ENCODE measurements at places on chromosomes 3 and 15.
A peak's percentile ranks its signal among the peaks of the same experiment; 100 is the strongest.

DNA sequence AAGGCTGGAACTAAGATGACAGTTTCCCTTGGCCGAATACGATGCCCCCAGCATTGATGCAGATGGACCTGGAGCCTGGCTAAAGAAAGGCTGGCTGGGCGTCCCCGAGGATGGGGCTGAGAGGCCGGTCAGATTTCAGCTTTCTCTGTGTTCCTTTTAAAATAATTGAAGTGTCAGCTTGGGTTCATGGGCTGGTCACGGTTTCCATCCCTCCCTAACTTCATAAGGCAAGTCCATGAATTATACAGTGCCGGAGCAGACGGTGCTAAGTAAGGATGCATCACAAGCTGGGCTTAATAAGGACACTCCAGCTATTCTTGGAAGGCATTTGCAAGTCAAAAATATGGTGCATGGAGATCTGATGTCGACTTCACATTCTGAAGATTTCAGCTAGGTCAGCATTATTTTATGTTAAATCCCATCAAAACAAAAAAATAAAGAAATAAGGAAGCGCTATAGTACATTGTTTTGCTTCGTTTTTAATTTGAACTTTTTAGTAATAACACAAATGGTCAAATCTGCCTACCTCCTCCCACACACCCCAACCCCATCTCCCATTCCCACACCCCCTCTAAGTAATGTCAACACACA, 220.8 kb downstream of the RPLP1 start:
- no peak for DNase-seq

GRCh38 chr15:23869396-23869795, 182.3 kb upstream of the NDN start:
- DNase-seq, result no peak

DNA sequence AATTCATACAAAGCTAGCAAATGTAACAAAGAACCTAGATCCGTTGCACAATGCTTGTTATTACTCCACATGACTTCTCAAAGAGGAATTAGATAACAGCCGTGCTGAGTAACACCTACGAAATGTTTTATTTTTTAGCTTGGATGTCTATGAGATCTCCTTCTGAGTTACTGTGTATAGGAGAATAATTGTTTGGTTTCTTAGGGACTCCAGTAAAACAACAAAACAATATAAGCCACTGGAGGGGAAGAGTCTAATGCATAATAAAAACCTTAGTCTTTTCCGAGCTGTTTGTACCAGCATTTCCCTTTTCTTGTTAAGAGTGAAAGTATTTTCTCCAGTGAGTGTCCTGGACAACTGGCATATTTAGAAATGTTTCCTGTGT, 15.6 kb downstream of the SNAP23 start:
- no peak for DNase-seq

GRCh38 chr3:124243177-124243859, 251.4 kb upstream of the ROPN1 start:
- peak; percentile 43 for DNase-seq

- no peak for DNase-seq
Observed at GRCh38 chr3:172844428-172844827, 93.9 kb downstream of the ECT2 start.

DNA sequence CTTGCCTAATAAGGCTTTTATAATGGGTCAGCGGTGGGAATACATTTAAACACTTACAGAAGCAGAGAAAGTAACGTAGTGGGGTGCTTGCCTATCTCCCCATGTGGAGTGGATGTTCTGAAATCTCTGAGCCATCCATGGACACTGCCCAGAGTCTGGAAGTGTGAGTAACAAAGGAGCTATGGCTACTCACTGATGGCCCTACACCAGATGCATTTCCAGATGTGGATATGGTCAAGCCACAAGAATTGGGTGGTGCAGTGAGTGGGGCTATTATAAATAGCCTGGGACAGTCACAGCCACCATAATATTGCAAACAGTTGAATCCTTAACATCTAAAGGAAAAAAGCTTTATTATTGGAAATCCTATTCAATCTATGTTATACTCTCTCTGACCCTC, 96.6 kb downstream of the CGNL1 start:
- DNase-seq, result no peak

DNA sequence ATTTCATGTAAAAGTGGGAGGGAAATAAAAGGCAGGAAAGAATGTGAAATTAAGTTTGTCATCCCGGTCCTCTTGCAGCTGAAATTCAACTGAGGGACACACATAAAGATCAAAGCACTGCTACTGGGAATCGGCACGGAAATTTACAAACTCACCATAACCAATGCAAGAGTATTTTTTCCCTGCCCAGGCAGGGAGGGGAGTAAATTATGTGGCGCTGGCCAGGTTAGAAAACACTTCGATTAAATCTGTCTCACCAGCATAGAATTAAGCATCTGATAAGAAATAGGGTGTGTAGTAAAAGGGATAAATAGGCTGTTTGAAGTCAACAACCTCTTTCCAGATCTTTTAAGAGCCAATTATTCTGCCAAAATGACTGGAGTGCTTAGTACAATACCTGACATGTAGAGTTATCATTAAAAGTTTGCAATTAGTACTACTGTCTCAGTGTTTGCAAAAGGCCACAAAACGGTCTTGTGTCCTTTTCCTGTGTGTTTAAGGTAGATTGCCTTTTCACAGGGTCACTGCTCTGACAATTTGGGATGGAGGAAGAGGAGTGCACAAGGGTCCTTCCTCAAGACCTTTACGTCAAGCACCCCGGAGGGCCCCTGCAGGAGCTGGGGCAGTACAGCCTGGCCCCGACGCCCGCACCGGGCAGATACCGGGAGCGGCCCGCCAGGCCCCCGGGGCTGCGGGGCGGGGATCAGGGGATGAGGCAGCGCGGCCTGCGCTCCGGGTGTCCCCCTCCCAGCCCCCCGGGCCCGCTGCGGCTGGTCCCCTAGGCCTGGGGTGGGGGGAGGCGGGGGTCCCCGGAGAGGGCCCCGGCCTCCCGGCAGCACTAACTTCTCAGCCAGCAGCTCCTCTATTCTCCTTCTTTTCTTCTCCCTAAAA, 651 bp downstream of the UBA3 start:
- DNase-seq, result no peak

GRCh38 chr15:69482686-69483256, 30.2 kb downstream of the RPLP1 start:
- DNase-seq, result no peak

DNA sequence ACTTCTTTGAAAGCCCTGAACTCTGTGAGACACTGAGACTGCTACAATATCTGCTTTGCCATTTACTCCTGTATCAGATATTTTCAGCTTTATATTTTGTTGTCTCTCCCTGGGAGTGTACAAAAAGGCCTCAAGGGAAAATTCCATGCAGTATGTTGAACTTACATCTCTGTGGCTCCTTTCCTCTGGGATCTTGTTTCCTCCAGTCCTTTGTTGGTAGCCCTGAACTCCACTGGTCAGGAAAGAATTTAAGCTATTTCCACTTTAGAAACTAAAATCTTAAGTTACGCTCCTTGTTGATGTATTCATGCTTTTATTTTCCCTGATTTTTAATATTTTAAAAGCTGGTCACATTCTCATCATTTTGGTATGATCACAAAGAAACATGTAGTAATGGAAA, 277.9 kb downstream of the FHIT start:
- DNase-seq, result no peak

Data from spinal cord (tissue), 10 donors.